ENCODE measurements at places on chromosomes 3 and 15.

DNA sequence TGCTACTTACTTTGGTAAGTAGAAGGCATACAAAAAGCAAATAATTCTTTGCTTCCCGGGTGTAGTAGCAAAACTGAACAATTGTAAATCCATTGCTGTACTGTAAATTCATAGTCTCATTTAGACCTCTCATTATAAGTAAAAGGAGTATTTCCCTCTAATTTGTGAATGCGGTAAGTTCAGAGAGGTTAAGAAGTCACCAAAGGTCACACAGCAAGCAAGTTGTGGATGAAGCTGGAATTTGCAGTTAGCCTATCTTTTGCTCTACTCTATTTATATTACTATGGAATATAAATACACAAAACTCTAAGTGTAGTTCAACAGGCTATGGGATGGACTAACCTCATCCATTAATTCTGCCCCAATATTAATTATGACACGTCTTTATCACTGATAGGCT lies 508.3 kb downstream of the MCTP2 start:
- no peak for DNase-seq

DNA sequence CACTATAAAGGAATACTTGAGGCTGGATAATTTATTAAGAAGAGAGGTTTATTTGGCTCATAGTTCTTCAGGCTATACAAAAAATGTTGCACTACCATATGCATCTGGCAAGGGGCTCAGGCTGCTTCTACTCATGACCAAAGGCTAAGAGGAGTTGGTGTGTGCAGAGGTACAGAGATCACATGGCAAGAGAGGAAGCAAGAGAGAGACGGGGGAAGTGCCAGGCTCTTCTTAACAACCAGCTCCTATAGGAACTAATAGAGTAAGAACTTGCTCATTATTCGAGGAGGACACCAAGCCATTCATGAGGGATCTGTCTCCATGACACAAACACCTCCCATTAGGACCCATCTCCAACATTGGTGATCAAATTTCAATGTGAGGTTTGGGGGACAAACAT lies 6.0 kb upstream of the FNDC3B start:
- DNase-seq: no peak

- DNase-seq: no peak
Measured at GRCh38 chr3:95348879-95349278, 1286.0 kb downstream of the NSUN3 start.

DNA sequence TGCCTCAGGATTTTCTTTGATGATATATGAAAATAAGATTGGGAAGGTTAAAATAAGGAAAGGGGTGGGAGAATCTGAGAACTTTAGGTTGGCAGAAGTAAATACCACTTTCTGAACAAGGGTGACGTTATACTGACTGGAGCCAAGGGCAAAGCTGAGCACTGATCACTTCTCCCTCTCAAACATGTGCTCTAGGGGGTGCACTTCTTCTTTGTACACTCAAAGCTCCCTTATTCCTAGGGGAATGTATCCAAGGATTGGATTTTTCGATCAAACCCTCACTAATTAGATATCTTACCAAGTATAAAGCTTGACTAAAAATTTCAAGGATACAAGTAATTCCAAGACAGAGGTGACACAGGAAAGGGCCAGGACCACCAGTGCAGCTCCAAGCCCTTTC lies 243.9 kb upstream of the UMPS start:
- DNase-seq: no peak

GRCh38 chr3:70740071-70740470 lies 427.6 kb upstream of the MDFIC2 start:
- no peak for DNase-seq

DNA sequence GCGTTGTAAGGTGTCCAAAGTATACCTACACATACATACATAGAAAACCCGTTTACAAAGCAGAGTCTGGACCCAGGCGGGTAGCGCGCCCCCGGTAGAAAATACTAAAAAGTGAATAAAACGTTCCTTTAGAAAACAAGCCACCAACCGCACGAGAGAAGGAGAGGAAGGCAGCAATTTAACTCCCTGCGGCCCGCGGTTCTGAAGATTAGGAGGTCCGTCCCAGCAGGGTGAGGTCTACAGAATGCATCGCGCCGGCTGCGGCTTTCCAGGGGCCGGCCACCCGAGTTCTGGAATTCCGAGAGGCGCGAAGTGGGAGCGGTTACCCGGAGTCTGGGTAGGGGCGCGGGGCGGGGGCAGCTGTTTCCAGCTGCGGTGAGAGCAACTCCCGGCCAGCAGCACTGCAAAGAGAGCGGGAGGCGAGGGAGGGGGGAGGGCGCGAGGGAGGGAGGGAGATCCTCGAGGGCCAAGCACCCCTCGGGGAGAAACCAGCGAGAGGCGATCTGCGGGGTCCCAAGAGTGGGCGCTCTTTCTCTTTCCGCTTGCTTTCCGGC lies 318.6 kb downstream of the FGF12 start:
- no peak for DNase-seq

DNA sequence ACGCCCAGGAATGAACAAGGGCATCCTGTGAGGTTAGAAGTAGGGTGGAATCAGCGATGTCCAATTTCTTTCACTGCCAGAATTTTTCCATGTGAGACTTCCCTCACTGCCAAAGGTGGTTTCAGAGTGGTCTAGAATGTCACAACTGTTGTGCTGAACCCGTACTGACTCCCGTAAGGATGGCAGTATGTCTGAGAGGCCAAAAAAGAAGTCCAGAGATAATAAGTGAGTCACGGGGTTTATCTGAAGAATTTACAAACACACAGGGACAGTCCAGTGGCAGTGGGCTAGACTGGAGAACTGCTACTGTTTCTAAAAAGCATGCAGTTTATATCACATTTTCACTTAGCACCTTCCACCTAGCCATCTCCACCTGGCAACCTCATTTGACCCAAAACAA lies 160.6 kb upstream of the ATP10A start:
- no peak for DNase-seq

DNA sequence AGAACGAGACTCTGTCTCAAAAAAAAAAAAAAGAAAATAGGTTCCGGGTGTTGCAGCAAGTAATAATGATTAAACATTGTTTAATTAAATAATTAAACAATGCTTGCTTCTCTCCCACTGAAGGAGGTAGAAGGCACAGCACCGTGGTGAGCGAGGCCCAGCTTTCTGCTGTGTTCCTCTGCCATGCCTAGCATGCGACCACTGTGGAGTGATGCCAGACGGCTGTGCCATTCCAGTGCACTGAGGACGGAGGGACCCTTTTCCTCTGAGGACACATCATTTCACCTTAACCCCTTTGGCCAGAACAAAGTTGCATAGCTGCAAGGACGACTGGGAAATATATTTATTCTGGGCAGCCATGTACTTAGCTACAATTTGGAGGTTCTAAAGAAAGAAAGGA lies 322.8 kb upstream of the TPRG1 start:
- no peak for DNase-seq

DNA sequence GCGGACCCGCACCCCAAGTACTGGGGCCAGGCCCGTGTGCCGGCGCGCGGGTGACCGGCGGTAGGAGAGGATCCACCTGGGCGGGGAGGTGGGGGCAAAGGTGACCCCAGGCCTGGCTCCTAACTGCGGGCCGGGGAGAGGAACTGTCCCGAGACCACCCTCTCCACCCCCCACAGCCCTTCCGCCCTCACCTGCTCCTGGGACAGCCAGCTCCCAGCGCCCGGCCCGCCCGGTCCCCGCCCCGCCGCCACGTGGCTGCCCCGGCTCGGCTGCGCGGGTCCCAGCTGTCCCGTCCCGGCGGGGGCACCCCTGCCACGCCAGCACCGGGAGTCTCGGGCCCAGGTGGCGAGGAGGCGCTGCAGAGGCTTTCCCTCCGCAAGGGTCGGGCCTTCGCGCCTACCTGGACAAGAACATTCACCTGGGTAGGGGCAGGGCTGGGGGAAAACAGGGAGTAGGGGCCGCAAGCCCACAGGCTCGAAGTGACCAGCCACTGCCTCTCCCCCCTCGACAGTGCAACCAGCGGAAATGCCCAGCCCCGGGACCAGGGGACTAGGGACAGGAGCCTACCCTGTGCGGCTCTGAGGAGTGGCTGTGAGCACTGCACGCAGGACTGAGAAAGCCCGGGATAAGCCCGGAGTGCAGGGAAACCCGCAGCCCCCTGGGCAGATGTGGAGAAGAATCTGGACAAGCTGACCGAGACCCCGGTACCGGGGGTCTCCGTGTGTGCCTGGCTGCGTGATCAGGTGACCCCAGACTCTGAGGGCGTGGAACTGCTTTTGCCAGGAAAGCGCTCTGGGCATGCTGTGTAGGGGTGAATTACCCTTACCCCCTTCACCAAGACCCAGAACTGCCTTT lies at the start of gene SLC12A8:
TSS of gene SLC12A8 (minus strand) at position 240 of the 855 bp plus-strand sequence. CDS start 1,399 bp downstream, outside the sequence.
- no peak for DNase-seq

DNA sequence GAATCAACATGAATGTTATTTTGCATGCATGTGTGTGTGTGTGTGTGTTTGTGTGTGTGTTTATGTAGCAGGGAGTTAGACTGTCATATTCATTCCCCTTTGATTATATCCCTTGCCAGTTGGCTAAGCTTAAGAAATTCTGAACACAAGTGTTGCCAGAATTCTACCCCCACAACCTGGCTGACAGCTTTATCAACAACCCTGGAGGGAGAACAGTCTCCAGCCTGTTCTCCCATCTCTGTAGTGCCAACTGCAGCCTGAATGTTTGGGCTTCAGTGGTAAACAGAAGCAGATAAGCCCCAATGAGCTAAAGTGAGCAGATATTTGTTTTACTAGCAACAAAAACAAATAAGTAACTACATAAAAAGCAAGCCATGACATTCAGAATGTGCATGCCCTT lies 162.6 kb upstream of the ABI3BP start:
- no peak for DNase-seq

GRCh38 chr3:52529376-52530333 lies 4.0 kb downstream of the NT5DC2 start:
- peak; percentile 88 for DNase-seq

DNA sequence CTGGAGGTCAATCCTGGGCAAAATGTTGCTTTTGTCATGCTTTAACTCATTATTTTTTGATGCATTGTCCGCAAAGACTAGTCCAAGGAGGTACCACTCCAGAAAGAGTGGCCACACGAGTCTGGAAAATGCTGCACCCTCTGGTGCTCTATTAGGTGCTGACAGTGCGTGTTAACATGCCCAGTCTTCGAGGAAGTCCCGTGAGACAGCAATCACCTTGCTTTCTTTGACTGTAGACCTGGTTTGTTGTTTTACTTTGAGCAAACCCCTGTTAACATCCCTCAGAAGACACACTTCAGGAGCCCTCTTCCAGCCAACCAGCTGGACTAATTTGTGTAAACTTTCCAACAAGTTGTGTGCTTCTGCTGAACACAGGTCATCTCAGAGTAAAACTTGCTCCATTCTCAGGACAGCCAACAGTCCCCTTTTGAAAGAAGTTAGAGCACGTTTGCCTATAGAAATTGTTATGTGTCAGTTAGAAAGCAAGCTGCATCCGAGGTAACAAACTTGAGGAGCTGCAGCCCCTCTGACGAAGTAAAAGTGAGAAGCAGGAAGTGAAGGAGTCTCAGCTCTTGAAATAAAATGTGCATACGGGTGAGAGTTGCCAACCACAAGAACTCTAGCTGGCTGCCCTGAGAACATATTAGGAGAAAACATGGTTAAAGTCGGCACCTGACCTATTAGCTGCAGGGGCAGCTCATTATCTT lies 205.0 kb downstream of the LPP start:
- DNase-seq: no peak

DNA sequence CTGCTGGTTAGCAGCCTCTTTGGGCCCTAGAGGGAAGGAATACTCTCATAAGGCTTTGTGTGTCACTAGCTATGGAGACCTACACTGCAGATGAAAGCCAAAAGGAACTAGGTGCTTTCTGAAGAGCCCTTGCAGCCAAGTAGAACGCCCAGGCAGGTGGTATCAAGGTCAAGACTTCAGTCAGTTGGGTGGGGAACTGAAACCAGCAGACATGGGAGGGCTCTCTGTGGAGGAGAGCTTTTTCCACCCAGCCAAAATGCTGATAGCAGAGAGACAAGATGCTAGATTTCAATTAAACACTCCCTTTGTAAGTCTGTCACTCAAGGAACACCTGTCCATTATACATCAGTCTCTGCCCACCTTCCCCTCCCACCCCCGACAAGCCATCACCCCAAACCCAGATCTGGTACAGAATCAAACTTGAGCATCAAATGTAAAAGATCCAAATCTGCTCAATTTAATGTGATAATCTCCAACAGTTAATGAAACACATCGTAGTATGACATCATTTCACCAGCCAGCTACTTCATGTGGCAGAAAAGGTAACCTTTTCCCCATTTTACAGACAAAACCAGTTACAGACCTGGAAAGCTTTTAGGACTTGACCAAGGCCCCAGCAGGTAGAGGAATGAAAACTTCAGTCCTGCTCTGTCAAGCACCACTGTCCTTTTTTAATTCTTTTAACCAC lies 14.6 kb downstream of the MRPS25 start:
- no peak for DNase-seq

DNA sequence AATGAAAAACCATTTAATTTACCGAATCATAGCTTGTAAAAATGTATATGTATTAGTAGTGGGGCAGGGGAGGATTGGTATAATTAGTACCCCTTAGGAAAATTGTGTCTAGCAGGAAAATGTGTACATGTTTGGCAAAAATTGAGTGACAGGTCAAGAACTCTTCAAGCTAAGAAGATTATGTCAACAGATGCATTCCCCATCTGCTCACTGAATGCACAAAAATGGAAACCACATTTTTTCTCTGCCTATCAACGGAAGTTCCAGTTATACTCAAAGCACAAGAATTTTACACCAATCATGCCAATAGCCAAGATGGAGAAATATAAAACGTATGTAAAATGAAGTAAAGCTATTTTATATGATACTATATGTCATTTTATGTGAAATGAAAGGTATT lies 377.8 kb downstream of the KCNH8 start:
- no peak for DNase-seq

DNA sequence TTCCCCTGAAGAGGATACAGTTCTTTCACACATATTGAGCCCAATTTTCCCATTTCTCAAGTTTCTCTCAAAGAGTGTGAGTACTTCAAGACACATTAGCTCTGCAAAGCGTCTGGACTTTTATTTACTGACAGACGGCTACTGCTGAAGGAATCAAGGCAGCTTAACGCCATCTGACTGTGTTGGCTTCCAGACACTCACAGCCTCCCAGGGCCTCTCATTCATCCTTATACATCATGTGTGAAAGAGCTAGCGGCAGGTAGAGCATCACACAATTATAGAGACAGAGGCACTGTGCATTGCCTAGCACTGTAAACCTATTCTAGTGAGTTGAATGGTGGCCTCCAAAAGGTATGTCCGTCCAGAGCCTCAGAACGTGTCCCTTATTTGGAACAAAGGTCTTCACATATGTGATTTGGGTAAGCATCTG lies 284.1 kb upstream of the STT3B start:
- DNase-seq: no peak

DNA sequence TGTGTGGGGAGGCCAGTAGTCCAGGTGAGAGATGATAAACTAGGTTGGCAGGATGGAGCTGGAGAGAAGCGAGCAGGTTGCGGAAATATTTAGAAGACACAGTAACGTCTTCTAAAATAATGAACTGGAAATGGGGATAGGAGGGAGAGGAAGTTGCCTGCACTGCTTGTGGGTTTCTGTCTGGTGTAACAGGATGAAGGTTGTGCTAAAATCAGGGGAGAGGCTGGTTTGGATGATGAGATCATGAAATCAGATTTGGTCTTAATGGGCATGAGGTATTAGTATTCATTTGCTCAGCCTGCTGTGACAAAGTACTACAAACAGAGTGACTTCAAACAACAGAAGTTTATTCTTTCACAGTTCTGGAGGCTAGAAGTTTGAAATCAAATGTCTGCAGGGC lies 32.1 kb upstream of the TNFAIP8L3 start:
- DNase-seq: no peak

- peak; percentile 86 for DNase-seq
Measured at GRCh38 chr3:64074060-64074459, 50.8 kb upstream of the PSMD6 start.

- DNase-seq: peak; percentile 3
Measured at GRCh38 chr3:17979252-17979651, 236.8 kb upstream of the TBC1D5 start.

- no peak for DNase-seq
Measured at GRCh38 chr15:33569036-33569435, 258.3 kb downstream of the RYR3 start.
